ENCODE measurements at places on chromosomes 11 and 22.

DNA sequence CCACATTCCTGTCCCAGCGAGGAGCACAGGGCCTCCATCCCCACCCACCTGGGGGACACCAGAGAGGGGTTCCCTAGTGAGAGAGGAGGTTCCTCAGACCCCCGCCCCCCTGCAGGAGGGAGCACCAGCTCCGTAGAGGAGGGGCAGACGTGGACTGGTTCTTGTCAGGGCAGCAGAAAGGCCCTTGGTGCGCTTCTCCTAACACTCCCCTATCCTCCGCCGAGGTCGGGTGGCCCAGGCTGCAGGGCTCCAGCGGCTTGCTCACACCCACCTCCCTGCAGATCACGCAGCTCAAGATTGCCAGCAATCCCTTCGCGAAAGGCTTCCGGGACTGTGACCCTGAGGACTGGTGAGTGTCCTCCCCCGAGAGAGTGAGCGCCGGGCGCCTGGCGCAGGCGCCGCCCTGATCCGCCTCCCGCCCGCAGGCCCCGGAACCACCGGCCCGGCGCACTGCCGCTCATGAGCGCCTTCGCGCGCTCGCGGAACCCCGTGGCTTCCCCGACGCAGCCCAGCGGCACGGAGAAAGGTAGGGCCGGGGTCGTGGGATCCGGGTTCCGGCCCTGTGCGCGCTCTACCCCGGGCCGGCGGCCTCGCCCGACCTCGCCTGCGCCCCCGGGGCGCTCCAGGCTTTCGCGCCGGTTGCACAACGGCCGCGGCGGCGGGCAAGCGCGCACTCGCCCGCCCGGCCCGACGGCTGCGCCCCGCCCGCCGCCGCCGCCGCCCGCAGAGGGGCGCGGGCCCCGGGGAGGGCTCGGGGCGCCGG lies 5.1 kb downstream of the TBX1 start:
- DNase-seq: peak; percentile 24

GRCh38 chr11:121119440-121119839 lies 18.4 kb downstream of the TECTA start:
- no peak for DNase-seq

DNA sequence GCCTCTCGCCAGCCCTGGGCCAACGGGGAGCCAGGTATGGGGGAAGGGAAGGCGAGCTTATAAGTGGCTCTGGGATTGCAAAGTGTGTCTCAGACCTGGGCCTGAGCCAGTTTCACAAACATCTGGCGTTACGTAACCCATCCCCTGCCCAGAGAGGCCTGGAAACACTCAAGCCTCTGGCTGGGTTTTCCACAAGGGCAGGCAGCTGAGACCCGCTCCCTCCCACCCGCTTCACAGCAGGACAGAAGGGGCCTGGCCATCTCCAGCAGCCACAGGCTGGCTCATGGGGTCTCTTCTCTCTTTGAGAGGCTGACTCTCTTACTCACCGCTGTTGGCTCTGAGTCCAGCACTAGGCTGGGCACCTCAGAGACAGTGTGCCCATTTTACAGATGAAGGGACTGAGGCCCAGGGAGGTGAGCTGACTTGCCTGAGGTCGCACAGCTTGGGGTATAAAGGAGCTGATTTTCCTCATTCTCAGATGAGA lies 44.5 kb downstream of the TRIOBP start:
- DNase-seq: no peak

GRCh38 chr22:17684245-17684644 lies 45.7 kb downstream of the BCL2L13 start:
- DNase-seq: no peak

DNA sequence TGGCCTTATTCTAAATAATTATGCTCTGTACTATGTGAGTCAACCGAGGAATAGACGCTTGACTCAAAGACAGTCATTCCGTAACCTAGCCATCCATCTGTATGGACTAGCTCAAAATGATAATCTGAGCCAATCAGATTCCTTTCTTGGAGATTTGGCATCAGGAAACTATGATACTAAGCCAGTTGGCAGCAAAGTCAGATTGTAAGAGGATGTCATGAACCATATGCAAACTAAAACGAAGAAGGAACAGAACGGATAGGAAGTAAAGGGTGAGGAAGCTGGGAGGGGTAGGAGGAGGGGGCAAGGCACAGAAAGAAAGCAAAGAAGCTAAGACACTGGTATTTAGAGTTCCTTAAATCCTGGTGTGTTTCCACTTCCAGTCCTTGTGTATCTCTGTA lies 10.7 kb upstream of the SESN3 start:
- no peak for DNase-seq
